ENCODE measurements at places on chromosomes 3 and 15.

- DNase-seq, result no peak
Measured at GRCh38 chr3:169836942-169837275, 24.2 kb upstream of the LRRC34 start.

- no peak for DNase-seq
Measured at GRCh38 chr15:42111924-42112323, 17.6 kb upstream of the PLA2G4D start.

GRCh38 chr3:11607816-11608215 lies 35.9 kb downstream of the VGLL4 start:
- no peak for DNase-seq

GRCh38 chr3:101854608-101855304 lies 5.4 kb downstream of the NFKBIZ start:
- DNase-seq, result no peak

DNA sequence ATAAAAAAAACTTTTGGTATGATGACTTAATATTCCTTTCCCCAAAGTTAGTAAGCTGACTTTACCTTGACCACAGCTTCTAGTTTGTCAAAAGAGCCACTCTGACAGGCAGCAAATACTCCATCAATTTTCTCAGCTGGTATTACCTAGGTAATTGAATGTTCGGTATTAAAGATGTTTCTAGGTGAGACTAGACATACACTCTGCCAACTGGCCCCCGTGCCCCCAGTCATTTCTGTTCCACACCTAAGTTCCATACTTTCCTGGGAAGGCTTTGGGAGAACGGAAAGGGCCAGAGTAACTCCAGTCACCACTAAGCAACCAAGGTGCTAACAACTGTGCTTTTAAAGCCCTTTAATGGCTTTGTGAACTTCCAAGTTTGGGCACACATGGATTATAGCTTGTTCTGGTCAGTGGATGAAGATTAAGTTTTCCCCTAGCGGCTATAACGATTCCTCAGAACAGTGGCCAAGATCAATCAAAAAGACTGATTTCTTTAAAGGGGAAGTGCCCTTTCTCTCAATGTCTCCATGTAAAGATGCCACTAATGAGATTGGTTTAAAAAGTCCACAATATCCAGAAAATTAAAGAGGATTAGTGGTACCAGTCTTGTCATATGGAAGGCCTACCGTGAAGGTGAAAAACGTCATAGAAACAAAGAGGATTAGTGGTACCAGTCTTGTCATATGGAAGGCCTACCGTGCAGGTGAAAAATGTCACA lies 7.0 kb downstream of the EIF4A2 start:
- no peak for DNase-seq

DNA sequence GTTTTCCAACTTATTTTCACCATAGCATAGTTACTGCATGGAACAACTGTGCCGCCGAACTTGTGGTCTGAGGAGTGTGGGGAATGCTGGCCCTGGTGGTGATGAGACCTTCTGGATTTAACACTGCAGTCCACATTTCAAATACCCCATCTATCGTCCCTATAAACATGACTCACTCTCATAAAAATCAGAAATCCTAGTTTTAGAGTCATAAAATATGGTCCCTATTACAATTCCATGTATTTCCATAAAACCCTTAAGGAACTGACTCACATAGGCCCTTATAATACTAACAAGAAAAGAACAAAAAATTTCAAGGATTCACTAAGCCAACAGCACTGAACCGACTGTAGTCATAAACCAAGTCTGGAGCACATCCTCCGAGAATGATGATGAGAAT lies 147.2 kb downstream of the FOXP1 start:
- DNase-seq, result no peak

GRCh38 chr15:74816624-74817369 lies 4.2 kb downstream of the LMAN1L start:
- DNase-seq, result no peak

GRCh38 chr15:77033417-77033728 lies 37.5 kb downstream of the TSPAN3 start:
- no peak for DNase-seq

Data from globus pallidus (tissue), 1 donor.